ENCODE measurements at places on chromosomes 16 and 17.

DNA sequence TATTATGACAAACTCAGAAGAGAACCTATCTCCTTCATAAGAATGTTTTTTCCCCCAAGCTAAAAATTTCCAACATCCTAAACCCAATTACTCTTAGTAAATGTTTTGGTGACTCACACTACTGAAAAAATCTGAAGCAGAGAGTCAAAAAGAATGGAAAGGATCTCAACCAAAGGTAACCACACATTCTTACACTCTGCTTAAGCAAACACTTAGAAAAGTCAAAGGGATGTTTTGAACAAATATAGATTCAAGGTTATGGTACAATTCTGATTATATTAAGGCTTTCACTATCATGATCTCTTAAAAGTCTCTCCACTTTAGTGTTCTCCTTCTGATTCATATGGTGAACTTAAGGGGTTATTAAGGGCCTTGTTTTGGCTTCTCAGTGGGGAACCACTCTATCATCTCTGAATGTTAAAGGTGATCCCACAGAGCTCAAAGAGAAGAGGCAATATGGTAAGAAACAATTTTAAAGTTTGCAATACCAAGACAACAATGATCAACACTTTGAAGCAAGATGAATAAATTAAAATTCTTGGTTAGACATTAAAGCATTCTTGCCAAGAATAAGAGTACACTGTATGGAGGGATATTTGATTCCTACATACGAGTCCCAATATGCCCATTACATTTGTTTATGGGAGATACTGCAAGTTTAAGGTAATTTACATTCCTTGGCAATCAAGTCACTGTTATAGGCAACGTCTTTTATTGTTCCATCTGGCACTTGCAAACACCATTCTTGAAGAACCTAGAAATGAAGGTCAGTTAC lies 69.2 kb downstream of the CDC27 start:
- no peak for DNase-seq

DNA sequence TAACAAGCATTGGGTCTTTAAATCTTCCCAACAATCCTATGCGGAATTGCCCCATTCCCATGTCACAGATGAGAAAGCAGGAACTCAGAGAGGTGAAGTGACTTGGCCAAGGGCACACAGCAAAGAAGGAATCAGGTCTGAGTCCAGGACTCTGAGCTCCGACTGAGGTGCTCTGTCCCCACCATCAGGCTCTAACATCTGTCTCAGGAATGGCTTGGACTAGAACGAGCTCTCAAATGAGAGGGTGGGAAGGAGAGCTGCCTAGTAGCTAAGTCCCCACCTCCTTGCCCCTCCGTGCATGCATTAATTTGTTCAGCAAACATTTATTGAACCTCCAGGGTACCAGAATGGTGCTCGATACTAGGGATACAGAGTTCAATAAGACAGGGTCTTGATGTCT lies 26.7 kb downstream of the ABCC3 start:
- no peak for DNase-seq

DNA sequence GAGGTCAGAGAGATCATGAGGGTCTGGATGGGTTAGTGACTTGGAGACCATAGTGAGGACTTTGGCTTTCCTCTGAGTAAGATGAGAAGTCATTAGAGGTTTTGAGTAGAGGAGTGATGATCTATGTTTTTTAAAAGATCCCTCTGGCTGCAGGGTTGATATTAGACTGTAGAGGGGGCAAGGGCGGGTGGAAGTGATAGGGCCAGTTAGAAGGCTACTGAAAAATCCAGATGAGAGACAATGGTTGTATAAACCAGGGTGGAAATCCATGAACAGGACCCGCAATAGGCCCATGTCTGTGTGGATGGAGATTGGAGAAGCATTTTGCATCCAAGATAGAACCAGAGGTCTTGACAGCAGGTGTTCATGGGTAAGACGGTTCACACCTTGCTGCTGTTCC lies 9.8 kb downstream of the ITGAL start:
- DNase-seq, result no peak

DNA sequence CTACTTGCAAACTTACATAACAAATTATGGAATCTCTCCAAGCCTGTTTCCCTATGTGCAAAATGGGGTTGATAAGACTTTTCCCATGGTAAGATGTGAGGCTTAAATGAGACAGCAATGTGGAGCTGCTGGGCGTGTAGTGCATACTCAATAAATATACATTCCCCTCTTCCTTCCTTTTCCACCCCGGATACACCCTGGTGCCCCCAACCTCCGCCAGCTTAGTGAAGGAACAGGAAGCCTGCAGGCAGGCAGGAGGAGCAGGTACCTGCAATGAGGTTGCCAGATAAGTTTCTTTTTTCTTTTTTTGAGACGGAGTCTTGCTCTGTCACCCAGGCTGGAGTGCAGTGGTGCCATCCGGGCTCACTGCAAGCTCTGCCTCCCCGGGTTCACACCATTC lies 14.9 kb downstream of the C17orf50 start:
- DNase-seq, result no peak

DNA sequence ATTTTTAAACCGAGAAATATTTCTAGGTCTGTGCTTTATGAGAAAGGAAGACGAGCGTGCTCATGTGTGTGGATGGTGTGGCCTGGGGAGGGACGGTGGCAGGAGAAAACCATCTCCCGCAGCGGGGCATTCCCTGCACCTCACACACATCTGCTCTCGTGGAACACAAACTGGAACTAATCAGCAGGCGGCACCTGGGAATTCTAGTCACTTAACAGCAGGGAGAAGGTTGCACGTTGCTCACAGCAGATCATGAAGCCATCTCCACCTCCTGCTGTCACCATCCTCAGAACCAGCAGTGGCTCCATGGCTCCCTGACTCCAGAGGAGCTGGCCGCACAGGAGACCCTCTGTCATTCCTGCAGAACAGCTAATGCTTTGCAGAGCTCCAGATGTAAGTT lies 35.2 kb downstream of the ADCY9 start:
- no peak for DNase-seq

GRCh38 chr16:50469744-50470321 lies 78.4 kb upstream of the NKD1 start:
- DNase-seq, result no peak

- DNase-seq, result no peak
These were observed at the start of gene ZNF23 for GRCh38 chr16:71461686-71462648. TSS of gene ZNF23 (minus strand) at chr16:71462247. CDS start at chr16:71456796, 5,451 bp downstream.

GRCh38 chr16:87202346-87202745 lies 114.8 kb downstream of the C16orf95 start:
- no peak for DNase-seq

DNA sequence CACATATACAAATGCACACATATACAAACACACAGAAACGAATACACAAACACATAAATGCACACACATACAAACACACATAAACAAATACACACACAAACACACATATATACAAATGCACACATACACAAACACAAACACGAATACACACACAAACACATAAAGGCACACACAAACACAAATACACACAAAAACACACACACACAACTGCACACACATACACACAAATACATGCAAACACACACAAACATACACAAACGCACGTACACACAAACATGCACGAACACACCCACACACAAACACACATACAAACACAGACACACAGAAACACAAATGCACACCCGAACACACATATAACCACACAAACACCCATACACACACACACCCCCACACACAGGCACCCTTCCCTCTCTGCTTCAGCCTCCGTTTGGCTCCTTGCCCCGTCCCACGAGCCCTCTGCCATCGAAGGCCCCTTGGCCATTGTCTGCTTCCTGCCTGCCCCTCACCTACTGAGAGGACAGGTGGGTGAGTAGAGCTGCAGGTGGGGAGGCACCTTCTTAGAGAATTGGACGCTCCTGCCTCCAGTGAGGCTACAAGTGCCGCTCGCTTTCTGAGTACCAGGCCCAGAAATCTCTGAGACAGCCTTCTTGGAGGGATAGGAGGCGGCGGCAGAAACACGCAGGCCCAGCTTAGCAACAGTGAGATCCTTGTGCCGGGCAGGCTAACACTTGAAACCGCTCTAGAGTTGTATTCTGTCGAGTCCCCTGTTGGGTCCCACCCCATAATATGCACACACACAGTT lies 331.2 kb downstream of the FOXL1 start:
- no peak for DNase-seq

DNA sequence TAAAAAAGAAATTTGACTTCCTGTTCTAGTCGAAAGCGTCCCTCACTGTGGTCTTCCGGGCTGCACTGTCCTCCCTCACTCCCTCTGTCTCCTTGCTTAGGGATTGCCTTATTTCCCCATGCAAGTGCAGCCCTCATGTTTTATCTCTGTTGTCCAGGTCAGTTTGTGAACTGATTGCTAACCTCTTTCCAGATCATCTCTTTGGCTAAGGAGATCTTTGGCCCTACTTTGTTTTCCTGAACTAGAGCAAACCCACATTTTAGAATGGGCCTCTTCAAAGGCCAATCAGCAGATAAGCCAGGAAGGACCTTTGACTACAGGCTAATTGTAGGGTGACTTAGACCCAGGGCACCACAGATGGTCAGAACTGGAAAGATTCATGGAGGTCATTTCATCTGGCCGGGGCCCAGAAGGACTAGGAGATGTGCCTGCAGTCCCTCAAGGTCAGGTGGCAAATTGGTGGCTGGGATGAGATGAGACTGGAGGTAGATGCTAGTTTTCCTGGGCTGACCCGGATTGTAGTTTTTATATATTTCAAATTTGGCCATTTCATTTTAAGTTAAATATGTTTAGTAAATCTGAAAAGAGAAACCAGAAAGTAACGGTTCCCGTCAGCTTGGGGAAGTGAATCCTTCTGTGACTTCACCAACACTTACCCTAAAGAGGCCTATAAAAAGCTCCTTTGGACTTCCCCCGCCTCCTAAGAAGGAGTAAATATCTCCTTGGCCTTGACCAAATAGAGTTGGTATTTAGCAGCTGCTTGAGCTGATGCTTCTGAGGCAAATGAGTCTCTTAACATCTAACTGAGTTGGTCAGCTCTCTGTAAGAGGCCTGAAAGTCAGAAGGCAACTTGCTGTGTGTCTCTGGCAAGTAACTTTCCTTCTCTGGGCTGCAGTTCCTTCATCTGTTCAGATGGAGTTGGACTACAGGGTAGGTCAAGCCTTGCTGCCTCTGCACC lies 6.2 kb upstream of the SLC25A19 start:
- DNase-seq, result peak; percentile 75

GRCh38 chr16:26649381-26650045 lies 417.2 kb upstream of the C16orf82 start:
- no peak for DNase-seq

GRCh38 chr17:31787857-31788570 lies 71.0 kb downstream of the COPRS start:
- no peak for DNase-seq

- no peak for DNase-seq
These were observed 74.8 kb upstream of the SMURF2 start for GRCh38 chr17:64736804-64737492.

DNA sequence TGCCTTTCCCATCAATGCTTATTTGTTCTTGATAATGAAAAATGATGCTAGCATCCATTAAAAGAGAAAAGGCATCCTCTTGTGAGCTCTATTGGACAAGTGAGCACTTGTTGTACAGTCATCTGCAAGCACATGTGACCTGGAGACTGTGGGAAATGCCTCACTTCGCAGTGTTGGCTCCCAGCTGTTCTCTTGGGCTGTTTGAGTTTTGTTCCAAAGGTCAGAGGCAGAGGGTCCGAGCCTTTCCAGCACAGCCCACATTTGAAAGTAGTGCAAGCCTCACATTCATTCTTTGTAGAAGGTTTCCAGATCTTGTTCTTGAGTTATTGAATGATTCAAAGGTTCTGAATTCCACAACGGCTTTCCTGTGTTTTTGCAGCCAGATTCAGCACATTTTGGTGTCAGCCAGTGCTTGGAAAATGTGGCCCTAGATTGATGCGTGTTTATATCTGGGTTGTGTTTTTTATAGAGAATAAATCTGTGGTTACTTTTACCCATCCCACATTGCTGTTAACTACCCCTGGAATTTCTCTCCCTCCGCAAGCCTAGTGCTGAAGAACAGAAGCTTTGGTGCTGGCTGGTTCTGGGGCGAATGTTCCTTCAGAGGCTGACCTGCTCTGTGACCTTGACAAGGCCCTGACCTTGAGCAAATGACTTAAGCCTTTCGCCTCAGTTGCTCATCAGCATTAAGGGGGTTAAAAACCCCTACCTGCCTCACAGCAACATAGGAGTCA lies 49.8 kb downstream of the CDH1 start:
- DNase-seq, result no peak

DNA sequence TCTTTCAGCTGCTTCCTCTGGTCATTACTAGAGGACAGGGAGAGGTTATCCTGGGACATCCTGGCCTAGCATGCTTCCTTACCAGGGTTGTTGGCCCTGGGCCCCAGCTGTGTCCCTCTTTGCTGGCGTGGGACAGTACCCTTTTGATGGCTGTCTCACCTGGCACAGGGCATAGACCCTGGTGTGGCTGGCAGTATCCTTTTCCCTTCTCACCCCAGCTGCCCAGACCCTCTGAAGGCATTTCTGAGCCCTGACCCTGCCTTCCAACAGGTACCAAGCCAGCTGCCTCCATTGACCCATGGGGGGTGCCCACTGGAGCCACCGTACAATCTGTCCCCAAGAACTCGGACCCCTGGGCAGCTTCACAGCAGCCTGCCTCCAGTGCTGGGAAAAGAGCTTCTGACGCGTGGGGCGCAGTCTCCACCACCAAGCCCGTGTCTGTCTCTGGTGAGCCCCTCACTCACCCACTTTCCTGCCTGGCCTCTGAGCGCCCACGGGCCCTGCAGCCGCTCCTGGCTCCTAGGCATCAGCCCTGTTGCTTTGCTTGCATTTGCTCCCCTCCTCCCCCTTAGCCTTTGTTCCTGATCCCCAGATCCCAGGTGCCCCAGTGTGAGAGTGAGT lies 34.0 kb downstream of the B9D1 start:
- DNase-seq, result no peak

DNA sequence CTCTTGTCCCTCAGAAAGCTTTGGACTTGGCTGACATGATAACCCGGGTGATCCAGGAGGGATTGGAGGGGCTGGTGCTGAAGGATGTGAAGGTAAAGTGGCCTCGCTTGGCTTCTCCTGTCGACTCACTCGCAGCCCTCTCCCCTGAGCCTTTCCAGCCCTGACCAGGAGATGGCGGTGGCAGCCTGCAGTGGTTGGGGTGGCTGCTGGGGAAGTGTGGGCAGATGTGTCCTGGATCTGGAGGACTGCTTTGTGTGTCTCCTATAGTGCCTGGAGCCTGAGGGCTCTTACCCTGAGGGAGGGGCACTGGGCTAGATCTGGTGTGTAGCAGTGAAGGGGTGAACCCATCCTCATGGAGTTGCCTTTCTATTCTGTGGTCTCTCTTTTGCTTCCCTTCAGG lies 17.9 kb downstream of the LIG3 start:
- DNase-seq, result no peak
